MCF 10A (cell line): ENCODE measurements at places on chromosomes 5 and 9.

DNA sequence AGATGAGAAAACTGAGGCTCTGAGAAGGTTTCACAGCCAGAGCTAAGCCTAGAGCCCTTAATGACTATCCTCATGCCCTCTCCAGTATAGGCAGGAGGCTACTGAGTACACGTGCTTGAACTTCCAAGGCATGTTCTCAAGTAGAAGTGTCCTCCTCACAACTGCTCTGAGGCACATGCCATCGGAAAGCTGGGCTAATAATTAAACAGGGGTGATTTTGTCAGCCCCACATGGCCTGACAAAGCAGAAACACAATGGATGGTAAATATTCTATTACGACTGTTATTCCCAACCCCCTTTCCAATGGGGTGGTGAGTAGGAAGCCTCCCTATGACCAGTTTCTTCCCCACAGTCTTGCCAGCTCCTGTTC is 34.3 kb downstream of the KCNIP1 start:
- no peak overlapping the region for H3K4me3 ChIP-seq
- no peaks in the 10 kb centered on the region for H3K4me1 ChIP-seq
- no peak for DNase-seq
- H3K27me3 ChIP-seq, result peaks cover 33% of the 10 kb centered on the region
- H3K36me3 ChIP-seq, result no peaks in the 10 kb centered on the region

GRCh38 chr5:55903121-55903701 is 52.1 kb downstream of the IL31RA start:
- H3K36me3 ChIP-seq, result no peaks in the 10 kb centered on the region
- no peaks in the 10 kb centered on the region for H3K4me1 ChIP-seq
- H3K27me3 ChIP-seq, result no peaks in the 10 kb centered on the region
- no peak overlapping the region for H3K4me3 ChIP-seq

GRCh38 chr9:130024597-130024994 is 18.4 kb downstream of the FNBP1 start:
- H3K27me3 ChIP-seq, result no peaks in the 10 kb centered on the region
- H3K4me3 ChIP-seq, result no peak overlapping the region

DNA sequence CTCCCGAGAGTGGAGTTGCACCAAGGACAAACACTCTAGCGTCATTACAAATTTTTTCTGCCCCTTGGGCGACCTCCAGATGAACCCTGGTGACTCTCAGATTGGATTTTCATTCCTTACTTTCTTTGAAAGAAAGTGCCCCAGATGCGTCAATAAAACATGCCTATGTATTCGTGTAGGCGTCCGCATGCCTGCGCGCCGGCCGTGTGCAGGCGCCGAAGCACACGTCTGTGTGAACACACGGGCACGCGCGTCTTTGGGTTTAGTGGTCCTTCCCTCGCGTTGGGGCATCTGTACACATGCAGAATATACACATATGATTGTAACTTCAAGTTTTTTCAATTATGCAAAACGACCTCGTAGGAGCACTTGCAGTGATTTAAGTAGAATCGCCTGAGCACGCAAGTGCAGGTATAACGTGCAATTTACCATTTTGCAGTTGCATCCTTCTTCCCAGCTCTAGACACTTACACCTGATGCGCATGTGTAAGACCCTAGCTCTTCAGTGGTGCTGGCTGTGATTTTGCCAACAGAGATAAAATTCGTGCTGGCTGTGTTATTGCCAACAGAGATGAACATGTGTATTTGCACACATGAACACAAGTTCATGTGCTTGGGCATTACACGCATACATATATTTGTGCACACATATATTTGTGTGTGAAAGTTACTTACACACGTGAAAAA is 1.9 kb upstream of the LHX2 start:
- peaks cover 5% of the 10 kb centered on the region for H3K4me1 ChIP-seq
- DNase-seq, result no peak
- H3K27ac ChIP-seq, result no peak overlapping the region
- H3K36me3 ChIP-seq, result no peaks in the 10 kb centered on the region
- peaks cover 59% of the 10 kb centered on the region for H3K27me3 ChIP-seq

DNA sequence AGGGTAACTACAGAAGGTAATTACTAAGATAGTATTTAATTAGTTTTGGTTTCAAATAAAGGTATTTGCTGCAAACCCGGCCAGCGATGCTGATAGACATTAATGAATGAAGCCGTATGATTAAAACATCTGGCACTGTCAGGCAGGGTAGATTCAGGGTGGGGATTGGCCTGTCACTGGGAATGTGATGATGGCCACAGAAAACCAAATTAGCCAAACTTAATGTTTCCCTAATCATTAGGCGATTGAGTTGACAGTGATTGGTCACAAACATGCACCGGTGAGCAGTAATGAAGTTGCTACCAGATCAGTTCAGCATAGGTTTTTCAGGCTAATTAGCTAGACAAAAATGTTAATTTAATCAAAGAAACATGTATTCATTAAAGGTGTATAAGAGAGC is 107.5 kb downstream of the SGCD start:
- no peak overlapping the region for H3K4me3 ChIP-seq
- DNase-seq, result no peak
- no peaks in the 10 kb centered on the region for H3K4me1 ChIP-seq
- H3K27me3 ChIP-seq, result no peaks in the 10 kb centered on the region
- H3K27ac ChIP-seq, result no peak overlapping the region

- no peak overlapping the region for H3K27ac ChIP-seq
- H3K36me3 ChIP-seq, result no peaks in the 10 kb centered on the region
- H3K27me3 ChIP-seq, result no peaks in the 10 kb centered on the region
- no peaks in the 10 kb centered on the region for H3K4me1 ChIP-seq
Observed at GRCh38 chr5:21397693-21398092, 1409.7 kb upstream of the CDH18 start.

DNA sequence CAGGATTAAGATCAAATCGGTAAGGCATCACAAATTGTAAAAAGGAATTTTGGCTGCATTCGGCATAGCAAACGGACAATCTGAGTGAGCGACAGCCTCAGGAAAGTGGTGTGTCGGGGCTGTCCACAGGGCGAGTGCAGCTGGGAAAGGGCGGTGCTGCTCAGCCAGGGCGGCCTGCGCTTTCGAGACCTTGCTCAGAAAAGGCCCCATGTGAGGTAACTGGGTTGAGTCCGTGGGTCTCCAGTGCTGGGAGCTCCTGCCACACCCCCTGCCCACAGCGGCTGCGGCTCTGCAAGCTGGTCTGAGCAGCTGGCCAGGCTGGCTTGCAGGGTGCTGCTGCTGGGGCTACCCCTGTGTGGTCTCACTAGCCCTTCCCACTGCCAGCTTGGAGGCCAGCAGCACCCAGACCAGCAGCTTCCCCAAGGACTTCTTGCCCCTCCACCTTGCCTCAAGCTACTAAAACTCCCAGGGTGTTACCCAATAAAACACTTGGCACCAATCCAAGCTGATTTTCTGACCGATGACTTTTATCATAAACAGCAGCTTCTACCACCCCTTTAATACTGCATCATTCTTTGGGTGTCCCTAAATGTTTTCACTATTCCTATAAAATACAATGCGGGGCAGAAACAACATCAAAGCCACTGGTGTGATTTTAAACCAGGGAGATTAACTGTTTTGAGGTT is 6.2 kb downstream of the SURF2 start:
- no peak overlapping the region for H3K4me3 ChIP-seq
- no peaks in the 10 kb centered on the region for H3K27me3 ChIP-seq
- peaks cover 79% of the 10 kb centered on the region for H3K36me3 ChIP-seq
- H3K27ac ChIP-seq, result no peak overlapping the region
- peak; percentile 36 for DNase-seq

DNA sequence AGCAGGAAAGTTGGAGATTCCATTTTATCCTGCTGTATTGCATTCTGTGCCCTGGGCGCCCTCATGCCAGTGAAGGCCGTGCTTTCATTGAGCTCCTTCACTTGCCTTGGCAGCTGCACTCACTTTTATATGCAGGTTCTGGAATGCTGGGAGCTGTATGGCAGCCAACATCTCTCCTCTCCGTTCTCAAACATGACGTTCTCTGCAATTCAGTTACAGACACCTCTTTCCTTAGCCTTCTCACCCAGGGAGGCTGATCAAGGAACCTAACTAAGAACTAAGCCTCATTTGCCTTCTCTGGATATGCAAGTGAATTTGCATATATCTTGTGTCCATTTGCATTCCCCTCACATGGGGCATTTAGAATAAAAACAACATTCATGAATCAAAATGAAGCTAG is 29.4 kb upstream of the PURA start:
- no peaks in the 10 kb centered on the region for H3K4me1 ChIP-seq
- H3K27me3 ChIP-seq, result peaks cover 51% of the 10 kb centered on the region
- H3K27ac ChIP-seq, result no peak overlapping the region
- H3K4me3 ChIP-seq, result no peak overlapping the region
- H3K36me3 ChIP-seq, result no peaks in the 10 kb centered on the region
- DNase-seq, result no peak

- no peaks in the 10 kb centered on the region for H3K36me3 ChIP-seq
- H3K4me1 ChIP-seq, result peaks cover 17% of the 10 kb centered on the region
- DNase-seq, result no peak
- H3K27ac ChIP-seq, result no peak overlapping the region
- H3K27me3 ChIP-seq, result no peaks in the 10 kb centered on the region
- H3K4me3 ChIP-seq, result no peak overlapping the region
Observed at GRCh38 chr9:93967020-93967803, 12.1 kb upstream of the BARX1 start.

DNA sequence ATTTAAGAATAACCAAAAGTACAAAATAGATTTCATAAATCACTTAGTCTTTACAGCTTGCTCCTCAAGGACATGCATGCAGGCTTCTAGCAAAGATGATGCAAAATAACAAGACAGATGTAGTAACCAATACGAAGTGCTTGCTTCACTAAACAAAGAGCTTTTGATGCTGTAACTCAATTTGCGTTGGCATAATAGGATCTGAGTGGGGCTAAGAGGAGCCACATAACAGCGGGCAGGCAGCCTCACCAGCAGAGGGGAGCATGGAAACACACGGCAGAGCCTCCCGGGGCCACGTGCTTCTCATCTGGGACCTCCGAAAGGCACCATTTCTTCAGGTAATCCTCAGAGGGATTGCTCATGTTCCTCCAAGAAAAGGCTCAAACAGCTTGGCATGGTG is 139.7 kb downstream of the C5orf15 start:
- H3K27ac ChIP-seq, result no peak overlapping the region
- H3K4me1 ChIP-seq, result no peaks in the 10 kb centered on the region
- H3K36me3 ChIP-seq, result no peaks in the 10 kb centered on the region
- no peak for DNase-seq
- H3K4me3 ChIP-seq, result no peak overlapping the region

DNA sequence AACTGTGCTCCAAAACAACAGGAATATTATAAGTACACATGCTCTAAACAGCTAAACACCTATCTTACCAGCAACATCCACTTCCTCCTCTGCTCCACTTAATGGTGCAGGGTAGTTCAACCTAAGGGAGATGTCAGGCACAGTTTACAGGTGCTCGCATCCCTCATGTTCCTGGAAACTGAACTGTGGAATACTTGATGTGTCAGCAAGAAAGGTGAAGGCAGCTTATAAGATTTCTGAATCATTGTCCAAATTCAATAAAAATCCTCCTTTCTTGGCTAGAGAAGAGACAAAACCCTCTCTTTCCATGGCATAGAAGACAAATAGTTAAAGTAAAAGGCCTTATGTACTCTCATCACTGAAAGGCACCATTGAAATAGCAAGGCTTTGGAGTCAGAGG is 272.2 kb downstream of the FBXL7 start:
- H3K4me1 ChIP-seq, result no peaks in the 10 kb centered on the region
- no peak overlapping the region for H3K4me3 ChIP-seq
- H3K27ac ChIP-seq, result no peak overlapping the region

- H3K27me3 ChIP-seq, result no peaks in the 10 kb centered on the region
- no peak for DNase-seq
- H3K4me3 ChIP-seq, result no peak overlapping the region
- no peaks in the 10 kb centered on the region for H3K36me3 ChIP-seq
- H3K27ac ChIP-seq, result no peak overlapping the region
- H3K4me1 ChIP-seq, result peaks cover 4% of the 10 kb centered on the region
Observed at GRCh38 chr5:82050955-82051354, 79.1 kb downstream of the ATG10 start.

DNA sequence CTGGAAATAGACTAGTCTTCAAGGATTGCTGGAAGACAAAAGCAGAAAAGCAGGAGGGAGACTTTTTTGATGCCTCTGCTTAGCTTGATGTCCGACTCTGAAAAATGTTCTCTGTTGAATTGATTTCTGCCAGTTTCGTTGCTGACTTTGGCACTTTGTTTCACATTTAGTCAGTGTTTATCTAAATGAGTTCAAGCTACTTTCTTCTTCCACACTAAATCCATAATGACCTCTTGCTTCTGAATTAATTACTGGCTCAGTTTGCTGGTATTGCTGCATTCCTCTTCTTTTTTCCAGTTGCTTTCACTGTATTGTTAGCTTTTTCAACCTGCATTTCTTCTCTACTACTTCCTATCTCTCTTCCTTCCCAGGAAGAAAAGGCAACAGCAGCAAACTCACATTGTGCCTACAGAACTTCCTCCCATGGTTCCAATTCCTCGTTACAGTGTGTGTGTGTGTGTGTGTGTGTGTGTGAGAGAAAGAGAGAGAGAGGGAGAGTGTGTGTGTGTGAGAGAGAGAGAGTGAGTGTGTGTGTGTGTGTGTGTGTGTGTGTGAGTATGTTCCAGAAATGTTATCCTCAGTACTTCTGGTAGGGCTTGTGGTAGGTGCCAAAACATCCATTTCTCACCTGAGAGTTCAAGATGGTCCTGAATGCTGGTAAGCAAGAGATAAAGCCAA is 234.8 kb downstream of the CSNK1G3 start:
- no peaks in the 10 kb centered on the region for H3K27me3 ChIP-seq
- H3K27ac ChIP-seq, result no peak overlapping the region
- H3K4me1 ChIP-seq, result no peaks in the 10 kb centered on the region
- H3K36me3 ChIP-seq, result no peaks in the 10 kb centered on the region

GRCh38 chr5:179893958-179894895 is 13.5 kb downstream of the TBC1D9B start:
- H3K27ac ChIP-seq, result no peak overlapping the region
- H3K4me1 ChIP-seq, result no peaks in the 10 kb centered on the region
- H3K4me3 ChIP-seq, result no peak overlapping the region
- no peaks in the 10 kb centered on the region for H3K27me3 ChIP-seq
- H3K36me3 ChIP-seq, result peaks cover 79% of the 10 kb centered on the region

DNA sequence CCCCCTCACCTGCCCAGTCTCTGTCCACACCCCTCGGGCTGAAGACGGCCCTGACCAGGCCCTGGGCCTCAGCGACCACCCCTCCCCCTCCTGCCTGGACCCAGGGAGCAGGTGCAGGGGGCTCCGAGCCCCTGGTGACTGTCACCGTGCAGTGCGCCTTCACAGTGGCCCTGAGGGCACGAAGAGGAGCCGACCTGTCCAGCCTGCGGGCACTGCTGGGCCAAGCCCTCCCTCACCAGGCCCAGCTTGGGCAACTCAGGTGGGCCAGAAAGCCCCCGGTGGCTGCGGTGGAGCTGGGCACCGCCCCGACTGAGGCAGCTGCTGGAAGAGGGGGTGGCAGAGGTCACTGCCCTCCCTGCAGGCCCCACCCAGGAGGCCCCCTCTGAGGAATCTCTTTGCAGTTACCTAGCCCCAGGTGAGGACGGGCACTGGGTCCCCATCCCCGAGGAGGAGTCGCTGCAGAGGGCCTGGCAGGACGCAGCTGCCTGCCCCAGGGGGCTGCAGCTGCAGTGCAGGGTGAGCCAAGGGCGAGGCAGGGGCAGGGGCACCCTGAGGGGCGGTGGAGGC is 7.7 kb downstream of the ENTPD8 start:
- H3K4me1 ChIP-seq, result no peaks in the 10 kb centered on the region
- no peak for DNase-seq
- no peak overlapping the region for H3K27ac ChIP-seq
- peaks cover 8% of the 10 kb centered on the region for H3K36me3 ChIP-seq
- H3K4me3 ChIP-seq, result no peak overlapping the region
